ENCODE measurements at places on chromosomes 1 and 21.

- DNase-seq, result no peak
These were observed 25.7 kb upstream of the ERICH3 start for GRCh38 chr1:74699331-74699730.

- no peak for DNase-seq
These were observed 528.6 kb downstream of the NEGR1 start for GRCh38 chr1:71753746-71754145.

DNA sequence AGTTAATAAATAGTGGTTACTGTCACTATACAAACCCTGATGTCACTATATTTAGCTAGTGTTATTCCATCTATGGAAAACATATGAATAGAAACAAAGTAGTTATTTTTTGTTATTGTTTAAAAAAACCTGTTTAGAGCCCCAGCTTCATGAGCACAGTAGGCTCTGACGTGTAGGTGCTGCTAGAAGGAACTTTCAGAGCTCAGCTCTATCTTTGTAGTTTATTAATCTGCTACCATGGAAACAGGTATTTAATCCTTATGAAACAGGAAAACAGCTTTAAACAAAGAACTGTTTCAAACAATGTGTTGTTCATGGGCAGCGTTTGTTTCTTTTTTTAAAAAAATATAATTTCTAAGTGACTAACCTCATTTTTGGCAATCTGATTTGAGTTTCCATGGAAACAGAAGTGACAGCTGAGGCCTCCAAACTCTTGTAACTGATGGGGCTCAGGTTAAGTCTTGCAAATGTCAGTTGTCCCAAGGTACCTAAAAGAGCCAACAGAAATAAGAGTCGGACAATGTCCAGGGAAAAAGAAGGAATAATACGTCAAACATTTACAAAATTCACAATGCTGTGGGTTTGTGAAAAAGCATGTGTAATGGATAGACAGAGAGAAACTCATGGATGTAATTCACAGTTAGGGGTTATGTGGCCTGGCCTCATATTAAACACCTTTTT is 162.0 kb upstream of the C21orf91 start:
- DNase-seq, result no peak

DNA sequence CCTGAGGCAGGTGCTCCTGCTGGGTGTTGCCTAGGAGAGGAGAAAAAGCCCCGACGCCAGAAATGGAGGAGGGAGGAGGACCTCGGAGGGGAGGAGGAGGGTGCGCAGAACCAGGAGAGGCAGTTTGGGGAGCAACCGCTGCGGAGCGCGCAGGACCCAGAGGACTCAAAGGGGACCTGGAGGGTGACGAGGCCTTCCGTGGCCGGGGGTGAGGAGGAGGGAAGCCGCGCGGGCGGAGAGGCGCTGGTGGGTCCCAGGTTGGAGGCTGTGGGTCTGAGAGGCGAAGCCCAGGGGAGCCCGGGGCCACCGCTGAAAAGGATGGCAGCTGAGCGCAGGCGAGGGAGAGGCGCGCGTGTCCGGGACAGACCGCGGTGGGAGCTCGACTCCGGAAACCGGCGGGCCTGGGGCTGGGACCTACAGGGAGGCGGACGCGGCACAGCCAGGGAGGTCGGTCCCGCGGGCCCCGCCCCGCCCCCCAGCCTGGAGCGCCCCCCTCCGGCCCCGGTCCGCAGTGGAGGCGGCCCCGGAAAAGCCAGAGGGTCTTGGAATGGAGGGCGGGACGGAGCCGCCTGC is 15.1 kb downstream of the RNF223 start:
- DNase-seq, result no peak

DNA sequence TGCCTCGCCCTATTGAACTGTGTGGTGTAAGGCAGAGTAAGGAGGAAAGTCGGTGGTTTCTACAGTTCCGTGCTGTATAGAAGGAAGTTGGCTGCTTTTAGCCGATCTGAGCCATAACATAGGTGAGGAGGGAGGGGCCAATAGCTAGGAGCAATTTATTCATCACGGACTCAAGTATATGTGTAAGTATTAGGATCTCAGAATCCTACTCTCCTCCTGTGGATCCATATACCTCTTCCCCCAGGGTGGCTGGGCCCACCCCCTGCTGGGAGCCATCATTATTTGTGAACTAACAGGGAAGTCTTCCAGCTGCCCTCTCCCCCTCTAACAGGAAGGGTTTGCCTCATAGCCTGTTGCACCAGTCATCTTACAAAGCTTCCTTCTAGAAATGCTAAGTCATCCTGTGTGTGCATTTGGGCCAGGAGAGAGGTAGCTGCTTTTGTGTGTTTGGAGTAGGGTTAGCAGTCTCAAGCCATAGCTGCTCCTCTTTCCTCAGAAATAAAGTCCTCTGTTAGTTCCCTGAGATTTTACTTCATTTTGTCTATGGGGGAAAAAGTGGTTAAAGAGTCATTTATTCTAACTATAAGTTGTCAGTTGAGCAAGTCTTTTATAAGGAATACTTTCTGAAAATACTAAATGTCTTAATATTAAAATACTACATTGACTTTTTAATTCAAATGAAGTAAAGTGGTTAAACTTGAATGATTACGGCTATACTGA is 14.9 kb upstream of the CENPS start:
- no peak for DNase-seq

DNA sequence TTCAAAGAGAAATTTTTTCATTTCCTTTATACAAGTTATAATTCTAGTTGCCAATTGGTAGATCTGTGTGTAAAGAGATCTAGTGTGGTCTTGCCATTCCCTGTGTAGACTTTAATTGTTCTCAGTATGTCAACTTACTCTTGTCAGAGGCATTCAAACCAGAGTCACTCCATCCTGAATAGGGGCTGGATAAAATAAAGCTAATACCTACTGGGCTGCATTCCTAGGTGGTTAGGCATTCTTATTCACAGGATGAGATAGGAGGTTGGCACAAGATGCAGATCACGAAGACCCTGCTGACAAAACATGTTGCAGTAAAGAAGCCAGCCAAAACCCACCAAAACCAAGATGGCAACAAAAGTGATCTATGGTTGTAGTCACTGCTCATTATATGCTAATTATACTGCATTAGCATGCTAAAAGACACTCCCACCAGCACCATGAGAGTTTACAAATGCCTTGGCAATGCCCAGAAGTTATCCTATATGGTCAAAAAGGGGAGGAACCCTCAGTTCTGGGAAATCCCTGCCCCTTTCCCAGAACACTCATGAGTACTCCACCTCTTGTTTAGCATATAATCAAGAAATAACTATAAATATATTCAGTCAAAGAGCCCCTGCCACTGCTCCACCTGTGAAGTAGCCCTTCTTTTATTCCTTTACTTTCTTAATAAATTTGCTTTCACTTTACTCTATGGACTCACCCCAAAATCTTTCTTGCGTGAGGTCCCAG is 74.0 kb upstream of the ADAMTS5 start:
- no peak for DNase-seq

GRCh38 chr1:197913495-197914276 is 3.5 kb upstream of the LHX9 start:
- no peak for DNase-seq

- DNase-seq, result no peak
These were observed 31.0 kb downstream of the SLC45A1 start for GRCh38 chr1:8348777-8349472.

DNA sequence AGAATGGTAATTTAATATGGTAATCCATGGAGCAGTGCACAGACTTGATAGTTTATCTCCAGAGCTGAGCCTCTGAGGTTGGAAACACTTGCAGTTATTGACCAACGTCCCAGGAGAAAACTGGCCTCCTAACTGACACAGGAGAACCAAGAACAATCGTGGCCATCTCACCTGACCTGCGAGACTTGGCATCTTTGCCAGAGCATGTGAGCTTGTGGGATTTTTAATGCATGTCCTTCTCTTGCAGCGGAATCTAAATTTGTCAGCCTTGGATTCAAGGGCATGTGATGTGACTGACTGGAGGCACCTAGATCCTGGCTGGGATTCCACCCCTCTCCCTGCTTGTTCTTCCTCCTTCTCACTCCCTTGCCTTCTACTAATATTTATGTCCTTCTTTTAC is 27.8 kb upstream of the SLC26A9 start:
- DNase-seq, result no peak

- DNase-seq, result no peak
These were observed 50.1 kb downstream of the COL18A1 start for GRCh38 chr21:45454926-45455673.

GRCh38 chr1:82485591-82486369 is 685.0 kb downstream of the ADGRL2 start:
- DNase-seq, result no peak

GRCh38 chr1:172224871-172225270 is 195.6 kb upstream of the C1orf105 start:
- DNase-seq, result no peak

DNA sequence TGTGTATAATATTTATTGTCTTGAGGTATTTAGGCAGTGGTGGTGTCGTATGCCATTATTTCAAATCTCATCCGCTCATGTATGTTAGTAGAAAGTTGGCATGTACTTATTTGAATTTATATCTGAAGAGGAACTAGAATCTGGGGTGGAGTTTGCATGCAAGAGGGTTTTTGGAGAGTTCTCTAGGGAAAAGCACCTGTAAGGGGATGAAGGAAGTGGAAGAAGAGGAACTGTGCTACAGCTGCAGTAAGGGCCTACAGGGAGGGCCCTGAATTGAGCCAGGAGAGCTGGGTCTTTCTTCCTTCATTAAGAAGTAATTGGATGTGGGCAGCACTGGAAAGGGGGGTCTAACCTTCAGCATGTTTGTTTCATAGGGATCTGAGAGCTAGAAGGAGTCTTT is 197.2 kb downstream of the HMCN1 start:
- DNase-seq, result no peak

- DNase-seq, result no peak
These were observed 96.1 kb downstream of the TEX35 start for GRCh38 chr1:178609015-178609414.

DNA sequence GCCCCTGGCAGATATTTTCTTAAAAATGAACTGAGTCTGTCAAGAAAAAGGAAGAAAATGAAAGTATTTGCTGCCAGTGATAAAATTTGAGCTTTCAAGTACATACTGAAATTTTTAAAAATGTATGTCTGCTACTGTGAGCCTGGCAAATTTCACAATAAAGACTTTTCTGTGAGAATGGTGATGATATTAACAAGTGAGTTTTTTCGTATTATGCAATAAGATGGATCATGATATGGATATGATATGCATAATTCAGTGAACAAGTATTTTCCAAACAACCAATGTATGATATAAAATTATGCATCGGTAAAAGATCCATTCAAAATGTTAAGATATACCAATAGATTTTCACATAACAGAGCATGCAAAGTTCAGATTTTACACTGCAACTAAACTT is 15.9 kb downstream of the ST7L start:
- DNase-seq, result no peak

DNA sequence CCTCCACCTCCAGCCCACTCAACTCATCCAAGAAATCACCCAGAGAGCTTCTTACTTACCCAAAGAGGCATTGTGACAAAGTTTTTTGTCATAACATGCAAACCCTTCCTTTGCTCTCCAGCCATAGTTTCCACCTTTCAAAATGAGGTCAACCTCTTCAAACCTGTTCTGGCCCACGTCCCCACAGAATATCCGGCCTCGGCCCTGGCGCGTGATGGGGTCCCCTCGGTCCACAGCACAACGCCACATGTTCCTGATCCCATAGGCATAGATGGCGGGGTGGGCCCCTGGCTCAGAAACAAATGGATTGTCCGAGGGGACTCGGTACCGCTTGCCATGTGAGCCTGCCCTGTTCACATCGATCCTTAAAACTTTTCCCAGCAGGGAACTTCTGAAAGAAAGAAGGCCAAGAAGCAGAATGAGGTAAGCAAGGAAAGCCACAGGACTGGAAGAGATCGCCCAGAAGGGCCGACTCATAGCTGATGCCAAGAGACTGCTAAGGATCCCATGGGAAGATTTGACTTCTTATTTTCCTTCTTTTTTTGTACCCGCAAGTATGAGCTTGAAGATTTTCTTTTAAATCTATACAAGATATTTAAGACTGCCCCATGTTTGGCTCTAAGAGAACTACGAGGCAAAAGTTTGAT is 7.8 kb downstream of the HHIPL2 start:
- DNase-seq, result no peak

GRCh38 chr1:153976819-153977249 is 640 bp downstream of the JTB start:
- DNase-seq, result no peak

DNA sequence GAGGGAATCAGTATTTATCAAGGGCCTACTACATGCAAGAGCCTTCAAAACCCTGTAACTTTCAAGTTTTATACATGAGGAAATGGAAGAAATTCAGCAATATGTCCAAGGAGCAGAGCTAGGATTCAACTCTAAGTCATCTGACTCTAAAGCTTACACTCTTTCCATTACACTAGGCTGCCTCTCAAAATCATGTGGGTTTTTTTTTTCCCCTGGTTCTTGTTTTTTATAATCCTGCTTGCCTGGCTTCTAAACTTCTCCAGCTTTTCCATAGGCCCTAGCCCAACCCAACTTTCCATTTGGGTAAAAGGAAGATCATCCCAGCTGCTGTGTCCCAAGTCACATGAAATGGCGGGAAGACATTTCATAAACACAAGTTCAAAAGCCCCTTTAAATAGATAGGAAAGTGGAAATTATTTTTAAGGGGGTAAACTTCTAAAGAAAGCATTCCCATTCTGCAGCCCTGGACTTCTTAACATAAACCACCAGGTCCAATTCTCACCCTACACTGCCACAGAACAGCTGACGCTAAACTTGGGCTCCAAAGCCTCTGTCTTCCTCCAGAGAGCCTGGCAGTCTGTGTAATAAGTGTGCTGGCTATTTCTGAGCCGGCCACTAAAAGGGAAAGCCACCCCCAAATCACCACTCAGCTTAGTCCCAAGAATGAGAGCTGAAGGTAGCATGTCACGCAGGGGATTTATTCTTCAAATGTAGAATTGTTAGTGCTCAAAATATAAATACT is 46.9 kb downstream of the ITPKB start:
- no peak for DNase-seq

GRCh38 chr1:217892750-217893149 is 261.6 kb downstream of the SPATA17 start:
- DNase-seq, result no peak

GRCh38 chr1:2855206-2856065 is 53.9 kb upstream of the TTC34 start:
- no peak for DNase-seq

- no peak for DNase-seq
These were observed 664.3 kb upstream of the B3GALT2 start for GRCh38 chr1:193850745-193851144.

DNA sequence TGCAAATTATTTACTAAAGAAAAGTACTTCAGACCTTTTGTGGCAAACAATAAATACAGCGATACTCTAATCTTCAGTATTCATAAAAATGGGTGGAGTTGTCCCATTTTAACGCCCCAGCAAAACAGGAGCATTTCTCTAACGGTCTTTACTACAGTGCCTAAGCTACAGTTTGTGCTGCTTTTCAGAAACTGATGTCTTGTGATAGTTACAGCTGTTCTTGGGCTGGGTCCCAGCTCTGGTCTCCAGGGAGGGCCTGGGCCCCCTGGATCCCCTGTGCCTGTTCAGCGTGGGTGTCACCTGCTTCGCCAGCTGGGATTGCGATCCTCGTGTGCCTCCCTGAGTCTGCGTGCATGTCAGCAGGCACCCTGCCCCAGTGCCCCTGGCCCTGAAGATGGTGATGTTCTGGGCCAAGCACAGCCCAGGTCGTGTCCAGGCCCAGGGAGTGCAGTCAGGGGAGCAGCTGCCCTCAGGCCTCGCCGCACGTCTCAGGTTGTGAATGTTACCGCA is 64.0 kb upstream of the DIP2A start:
- no peak for DNase-seq

Measured in Panc1 (cell line).